ENCODE measurements at places on chromosomes 2 and 18.

DNA sequence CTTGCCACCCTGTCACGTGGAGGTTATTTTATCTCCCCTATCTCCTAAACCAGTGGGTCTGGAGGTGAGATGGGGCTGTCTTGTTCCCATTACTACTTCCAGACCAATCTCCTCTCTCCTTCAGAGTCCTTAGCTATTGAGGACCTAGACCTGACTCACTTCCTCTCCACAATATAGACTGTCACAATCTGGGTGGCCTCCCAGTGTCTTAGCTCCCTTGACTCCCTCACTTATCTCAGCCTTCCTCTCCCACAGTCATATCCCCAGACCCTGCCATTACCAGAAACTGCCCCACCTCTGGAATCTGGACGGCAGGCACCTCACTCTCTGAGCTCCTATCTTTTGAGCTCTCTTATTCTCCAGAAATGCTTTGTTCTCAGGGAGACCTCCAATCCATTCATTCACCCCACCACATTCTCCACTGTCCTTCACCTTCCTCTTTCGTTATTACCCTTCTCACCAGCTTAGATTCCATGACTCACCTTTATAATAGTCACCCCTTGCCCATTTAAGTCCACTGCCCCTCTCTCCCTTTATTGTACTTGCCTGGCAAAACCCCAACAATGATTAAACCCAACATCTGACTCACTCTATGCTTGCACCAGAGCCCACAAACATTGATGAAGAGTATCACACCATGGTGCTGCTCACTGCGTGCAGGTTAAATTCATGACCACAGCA, 23.3 kb upstream of the SIX3 start:
- DNase-seq, result peak; percentile 36

- no peak for DNase-seq
Observed at GRCh38 chr18:77113361-77114151, 19.0 kb downstream of the MBP start.

DNA sequence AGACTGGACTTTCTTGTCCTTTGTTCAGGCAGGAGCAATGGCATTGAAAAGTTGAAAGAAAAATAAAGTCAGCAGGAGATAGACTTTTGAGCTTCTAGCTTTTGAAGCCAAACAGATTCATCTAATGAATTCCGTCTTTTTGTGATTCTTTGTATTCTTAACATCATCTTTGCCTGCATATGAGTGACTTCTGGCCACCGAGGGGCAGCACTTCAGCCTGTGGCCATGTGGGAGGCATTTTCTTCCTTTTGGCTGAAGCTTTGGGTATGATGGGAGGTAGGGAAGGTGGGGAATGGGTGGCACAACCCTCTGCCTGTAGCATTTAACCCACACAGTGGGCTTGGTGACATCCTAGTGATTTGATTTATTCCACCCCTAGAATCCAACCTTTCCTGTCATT, 220.6 kb downstream of the SETBP1 start:
- DNase-seq, result no peak

DNA sequence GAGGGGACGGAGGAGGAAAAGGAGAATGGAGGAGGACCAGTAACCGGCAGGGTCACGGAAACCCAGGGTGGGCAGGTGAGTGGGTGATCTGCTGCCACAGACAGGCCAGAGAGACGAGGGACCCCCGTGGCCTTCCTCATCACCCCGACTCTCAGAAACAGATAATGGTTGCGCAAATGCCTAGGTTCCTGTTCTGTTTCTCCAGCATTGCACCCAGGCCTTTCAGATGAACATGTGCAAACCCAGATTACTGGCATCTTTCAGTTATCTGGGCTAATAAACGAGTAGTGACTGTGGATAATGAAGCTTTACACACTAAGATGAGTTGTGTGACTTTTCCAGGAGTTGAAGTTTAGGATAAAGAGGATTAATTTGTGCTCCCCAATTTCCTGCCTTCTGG, 46.5 kb downstream of the TET3 start:
- no peak for DNase-seq

DNA sequence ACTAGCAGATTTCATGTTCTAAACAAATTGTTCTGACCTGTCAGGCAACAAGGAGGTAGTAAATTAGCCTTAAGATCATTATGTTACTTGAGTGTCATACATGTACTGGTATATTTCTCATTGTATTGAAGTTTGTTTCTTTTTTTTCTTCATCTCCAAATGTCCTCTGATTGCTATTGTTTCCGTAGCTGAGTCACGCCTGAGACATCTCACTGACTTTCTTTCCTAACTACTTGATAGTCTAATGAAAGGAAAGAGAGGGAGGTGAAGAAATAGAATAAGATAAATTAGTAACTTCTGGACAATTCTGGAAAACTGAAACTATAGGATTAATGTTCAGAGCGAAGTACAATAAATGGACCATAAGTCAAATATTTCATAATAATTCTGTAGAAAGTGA, 1049.9 kb downstream of the TSN start:
- peak; percentile 54 for DNase-seq

- DNase-seq, result no peak
Observed at GRCh38 chr18:22176420-22177326, 7.3 kb downstream of the GATA6 start.

- no peak for DNase-seq
Observed at GRCh38 chr2:187188783-187189631, 259.0 kb downstream of the CALCRL start.

DNA sequence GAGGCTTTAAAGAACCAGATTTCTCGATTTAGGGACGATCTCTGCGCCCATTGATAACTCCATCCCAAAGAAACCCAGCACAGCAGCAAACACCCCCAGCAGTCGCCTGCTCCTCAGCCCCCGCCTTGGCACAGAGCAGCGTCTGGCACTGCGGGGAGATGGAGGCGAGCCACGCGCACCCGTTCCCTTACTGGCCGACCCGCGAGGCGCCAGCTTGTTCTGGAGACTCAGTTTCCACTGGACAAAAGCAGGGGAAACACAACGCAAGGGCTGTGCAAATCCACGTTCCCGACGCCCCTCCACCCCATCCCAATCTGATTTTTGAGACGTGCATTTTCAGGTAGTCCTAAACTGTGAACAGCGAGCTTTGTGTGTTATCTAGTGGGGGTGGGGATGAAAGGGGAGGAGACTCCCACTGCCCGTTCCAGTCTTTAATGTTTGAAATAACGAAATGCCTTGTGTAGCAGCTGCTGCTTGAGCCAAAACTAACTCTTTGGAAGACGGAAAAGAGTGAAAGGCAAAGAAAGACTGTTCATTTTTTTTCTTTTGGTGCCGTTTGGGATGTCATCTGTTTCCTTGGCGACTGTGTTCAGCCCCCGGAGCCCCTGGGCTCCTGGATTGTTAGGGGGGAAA, 143.2 kb downstream of the MEIS1 start:
- DNase-seq, result no peak

DNA sequence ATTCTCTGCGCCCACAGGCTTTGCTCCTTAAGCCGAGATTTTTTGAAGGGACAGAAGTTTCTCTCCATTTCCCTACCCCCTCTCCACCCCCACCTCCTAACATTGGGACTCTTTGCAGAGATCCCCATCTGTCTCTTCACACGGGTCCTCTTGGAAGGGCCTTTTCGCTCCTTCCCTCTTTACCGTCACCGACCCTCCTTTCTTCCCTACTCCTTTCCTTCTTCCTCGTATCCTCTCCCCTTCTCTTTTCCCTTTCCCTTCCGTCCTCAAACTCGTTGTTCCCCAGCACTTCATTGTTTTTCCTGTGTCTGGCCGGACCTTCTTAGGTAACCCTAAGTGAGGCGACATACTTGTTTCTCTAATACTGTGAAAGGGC, 660 bp downstream of the COPS7B start:
- no peak for DNase-seq

- no peak for DNase-seq
Observed at GRCh38 chr2:1842945-1843344, 98.6 kb upstream of the PXDN start.

- peak; percentile 54 for DNase-seq
Observed at GRCh38 chr18:76494231-76495005, 624 bp downstream of the ZNF516 start.

DNA sequence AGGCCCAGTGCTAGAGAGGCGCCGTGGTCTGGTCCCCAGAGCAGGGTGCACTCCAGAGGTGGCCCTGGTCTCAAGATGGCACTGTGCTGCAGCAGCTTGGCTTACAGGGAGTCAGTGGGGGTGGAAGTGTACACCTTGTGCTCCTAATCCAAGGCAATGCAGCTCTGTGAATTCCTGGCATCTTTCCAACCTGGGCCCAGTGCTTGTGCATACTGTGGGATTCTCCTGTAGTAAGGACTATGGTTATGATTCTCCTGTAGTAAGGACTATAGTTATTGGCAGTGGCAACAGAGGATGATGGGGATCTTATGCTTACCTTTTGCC, 616.7 kb upstream of the REG3G start:
- no peak for DNase-seq
